Gastroesophageal sphincter (tissue), 4 donors: ENCODE measurements at places on chromosomes 4 and X.

DNA sequence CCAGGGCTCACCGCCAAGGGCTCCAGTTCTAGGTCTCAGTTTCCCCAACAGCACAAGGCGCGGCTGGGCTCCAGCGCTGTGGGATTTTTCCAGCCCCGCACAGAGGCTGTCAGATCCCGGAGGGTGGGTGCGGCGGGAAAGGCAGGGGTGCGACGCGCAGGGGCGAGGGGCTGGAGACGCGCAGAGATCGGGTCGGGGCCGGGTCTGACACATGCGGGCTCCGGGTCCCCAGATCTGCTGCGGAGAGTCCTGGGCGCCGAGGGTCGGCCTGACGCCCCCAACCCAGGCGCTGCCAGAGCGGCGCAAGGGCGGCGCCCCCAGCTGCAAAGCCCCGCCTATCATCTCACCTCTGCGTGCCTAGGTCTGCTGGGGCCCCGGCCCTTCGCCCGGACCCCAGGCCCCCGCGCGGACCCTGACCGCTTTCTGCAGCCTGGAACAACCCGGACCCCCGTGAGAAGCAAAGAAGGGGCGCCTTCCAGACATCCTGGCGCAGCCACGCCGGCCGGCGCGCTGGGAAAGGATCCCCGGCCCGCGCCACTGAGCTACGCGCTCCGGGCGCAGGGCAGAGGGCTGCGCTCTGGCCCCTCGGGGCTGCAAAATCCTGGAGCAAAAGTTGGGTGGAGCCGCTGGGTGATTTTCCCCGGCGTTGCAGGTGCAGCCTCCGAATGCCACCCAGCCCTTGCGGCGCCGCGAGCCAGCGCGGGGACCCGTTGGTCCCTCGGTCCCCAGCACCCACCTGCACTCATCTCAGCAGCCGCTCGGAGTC lies 486 bp downstream of the ABLIM2 start:
- ATAC-seq = peak; percentile 4

DNA sequence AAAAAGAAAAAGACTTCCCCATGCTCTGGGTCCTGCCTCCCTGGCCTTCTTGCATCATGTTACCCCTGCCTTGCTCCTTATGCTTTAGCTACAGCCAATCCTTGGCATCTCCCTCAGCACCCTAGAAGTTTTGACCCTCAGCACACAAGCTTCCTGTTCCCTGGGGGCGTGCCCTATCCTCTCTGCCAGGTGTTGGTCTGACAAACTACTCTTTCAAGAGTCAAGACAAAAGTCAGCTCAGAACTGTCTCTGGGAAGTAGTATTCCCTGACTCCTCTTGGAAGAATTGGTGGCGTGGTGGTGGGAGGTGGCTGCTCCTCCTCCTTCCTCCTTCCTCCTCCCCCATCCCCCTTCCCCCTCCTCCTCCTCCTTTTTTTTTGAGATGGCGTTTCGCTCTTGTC lies 41.0 kb downstream of the PRPS1 start:
- ATAC-seq = no peak

- no peak for ATAC-seq
These were observed 117.0 kb downstream of the ADAM29 start for GRCh38 chr4:175034986-175035705.

GRCh38 chrX:125681058-125681457 lies 361.4 kb downstream of the TEX13C start:
- no peak for ATAC-seq

DNA sequence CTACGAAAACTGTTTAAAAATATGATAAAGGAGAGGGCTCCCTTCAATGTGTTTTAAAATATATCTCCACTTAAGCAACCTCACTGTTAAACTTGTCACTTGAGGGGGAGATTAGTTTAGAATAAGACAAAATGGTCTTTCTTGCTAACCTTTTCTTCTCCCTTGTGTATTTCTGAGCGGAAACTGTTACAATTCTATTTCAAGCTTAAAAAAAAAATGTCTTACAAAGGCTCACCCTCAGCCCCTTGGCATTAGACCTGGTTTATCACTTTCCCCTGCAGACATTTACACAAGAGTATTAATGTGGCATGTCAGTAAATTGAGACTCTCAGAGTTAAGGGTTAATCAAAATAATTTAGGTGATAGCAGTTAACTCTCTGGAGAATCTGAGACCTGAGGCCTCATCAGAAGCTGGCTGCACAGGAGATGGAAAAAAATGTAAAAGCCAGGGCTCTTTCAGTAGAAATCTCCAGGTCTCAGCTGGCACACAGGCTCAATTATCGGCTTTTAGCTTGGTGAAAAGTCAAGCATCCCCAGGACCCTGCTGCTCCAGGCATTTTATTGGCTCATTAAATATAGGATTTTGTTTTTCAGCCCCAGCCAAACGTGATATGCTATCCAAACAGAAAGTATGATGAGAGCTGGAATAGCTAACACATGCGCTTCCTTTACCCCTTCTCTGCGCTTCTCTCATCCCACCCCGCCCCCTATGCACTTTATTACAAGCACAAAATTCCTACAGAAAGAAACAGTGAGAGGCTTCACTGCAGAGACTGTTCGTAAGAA lies 130.5 kb downstream of the PPA2 start:
- ATAC-seq = no peak

- ATAC-seq = no peak
These were observed 25.2 kb upstream of the ASMTL start for GRCh38 chrX:1477801-1478458.

- ATAC-seq = no peak
These were observed 258.5 kb upstream of the SLIT2 start for GRCh38 chr4:19993242-19993641.

DNA sequence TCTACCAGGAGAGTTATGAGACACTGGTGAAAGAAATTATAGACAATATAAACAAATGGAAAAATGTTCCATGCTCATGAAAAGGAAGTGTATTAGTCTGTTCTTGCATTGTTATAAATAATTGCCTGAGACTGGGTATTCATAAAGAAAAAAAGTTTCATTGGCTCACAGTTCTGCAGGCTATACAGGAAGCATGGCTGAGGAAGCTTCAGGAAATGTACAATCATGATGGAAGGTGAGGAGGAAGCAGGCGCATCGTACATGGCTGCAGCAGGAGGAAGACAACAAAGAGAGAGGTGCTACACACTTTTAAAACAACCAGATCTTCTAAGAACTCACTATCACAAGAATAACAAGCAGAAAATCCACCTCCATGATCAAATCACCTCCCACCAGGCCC lies 184.3 kb downstream of the NPNT start:
- no peak for ATAC-seq

GRCh38 chr4:62923783-62924182 lies 1485.5 kb downstream of the TECRL start:
- ATAC-seq = no peak

DNA sequence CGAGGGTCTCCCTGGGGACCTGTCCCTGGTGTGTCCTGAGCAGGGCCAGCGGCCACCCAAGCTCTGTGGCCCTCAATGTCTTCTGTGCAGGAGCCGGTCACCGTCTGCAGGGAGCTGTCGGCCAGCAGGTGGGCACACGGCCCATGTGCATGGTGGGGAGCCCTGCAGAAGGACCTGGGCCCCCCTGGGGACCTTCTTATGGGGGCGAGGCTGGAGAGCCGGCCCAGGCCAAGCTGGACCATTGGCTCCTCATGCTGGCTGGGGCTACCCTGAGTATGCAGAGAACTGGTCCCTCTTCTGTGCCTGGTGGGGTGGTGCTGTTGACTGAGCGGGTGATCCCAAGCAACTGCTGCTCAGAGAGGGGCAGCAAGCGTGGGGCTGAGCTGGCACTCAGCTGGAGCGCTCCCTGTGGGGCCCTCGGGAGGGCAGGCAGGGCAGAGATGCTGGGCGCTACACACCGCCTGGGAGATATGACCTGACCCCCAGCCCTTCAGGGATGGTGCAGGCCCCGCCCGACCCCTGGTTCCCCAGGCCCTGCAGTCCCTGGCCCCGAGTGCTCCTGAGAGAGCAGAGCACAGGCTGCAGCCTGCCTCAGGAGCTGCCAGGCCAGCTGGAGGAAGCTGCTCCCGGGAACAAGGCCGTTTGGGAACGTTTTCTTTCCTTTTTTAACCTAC lies 14.8 kb downstream of the NAT8L start:
- no peak for ATAC-seq
